ENCODE measurements at places on chromosomes 11 and 22.
A peak's percentile ranks its signal among the peaks of the same experiment; 100 is the strongest.

DNA sequence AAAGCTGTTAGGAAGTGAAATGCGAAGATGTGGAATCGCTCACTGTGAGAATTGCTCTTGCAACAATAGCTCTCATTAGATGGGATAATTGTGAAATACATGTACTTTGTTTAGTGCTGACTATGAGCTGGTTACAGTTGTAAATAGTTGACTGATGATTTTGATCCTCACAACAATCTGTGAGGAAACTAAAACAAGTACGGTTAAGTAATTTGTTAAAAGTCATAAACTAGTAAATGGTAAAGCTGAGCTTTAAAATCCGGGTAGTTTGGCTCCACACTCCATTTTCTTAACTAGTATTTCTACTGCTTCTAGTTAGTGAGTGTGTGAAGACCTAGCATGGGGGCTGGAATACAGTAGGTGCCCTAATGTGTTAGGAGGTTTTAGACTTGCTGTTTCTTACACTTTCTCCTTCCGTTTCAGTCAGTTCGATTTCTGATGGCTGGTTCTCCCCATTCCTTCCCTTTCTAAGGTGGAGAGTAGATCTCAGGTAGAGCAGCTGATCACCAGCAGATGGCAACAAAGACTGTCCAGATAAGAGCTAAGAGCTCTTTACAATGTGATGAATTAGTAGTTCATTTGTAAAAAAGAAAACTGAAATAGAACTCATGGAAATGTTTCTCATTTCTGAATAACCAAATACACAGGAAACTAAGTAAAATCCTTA, 16.3 kb upstream of the CYP2R1 start:
- no peak for DNase-seq

DNA sequence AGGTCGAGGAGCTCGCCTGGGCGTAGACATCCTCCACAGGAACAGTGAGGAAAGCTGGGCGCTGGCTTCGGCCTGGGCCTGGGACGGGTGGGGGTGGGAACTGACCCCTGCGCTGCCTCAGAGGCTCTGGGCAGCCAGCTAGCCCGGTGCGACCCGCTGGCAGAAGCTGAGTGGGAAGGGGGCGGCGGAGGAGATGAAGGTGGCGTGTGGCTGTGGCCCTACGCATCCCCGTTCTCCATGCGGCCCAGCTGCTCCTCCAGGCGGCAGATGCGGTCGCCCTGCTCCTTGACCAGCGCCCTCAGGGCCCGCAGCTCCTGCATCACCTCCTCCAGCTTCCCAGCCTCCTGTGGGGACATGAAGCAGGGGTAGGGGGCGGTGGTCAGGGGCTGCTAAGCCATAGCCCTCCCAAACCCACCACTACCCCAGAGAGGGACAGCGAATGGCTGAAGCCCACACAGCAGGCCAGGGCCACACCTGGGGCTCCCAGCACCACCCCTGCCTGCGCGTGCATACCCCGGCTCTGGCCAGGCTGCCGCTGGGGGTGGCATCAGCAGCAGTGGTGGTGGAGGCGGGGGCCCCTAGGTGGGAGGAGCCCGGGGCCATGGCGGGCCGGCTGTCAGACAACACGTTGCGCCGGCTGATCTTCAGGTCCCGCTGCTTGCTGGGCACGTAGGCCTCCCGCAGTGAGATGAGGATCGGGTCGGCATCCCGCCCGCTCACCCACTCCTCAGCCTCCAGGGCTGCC, 848 bp upstream of the PTPRCAP start:
- no peak for DNase-seq

GRCh38 chr11:119493712-119494111, 70.7 kb upstream of the THY1 start:
- peak; percentile 54 for DNase-seq

GRCh38 chr22:42817556-42817955, 39.5 kb downstream of the ARFGAP3 start:
- no peak for DNase-seq

DNA sequence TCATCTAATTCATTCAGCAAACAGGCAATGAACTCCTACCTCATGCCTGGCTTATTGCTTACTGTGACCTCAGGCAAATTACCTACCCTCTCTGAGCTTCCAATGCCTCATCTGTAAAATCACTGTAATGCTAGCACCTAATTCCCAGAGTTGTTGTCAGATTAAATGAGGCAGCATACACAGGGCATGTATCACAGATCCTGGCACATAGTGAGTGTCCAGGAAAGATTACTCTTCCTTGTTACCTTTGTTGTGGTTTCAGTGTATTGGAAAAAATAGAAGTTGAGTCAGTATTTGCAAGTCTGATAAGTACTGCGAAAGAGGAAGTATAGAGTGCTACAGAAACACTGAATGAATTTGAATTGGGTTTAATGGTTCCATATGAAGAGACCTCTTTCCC, 26.4 kb upstream of the LRRC55 start:
- no peak for DNase-seq

- no peak for DNase-seq
Measured at GRCh38 chr11:62930666-62931065, 9.5 kb upstream of the CHRM1 start.

DNA sequence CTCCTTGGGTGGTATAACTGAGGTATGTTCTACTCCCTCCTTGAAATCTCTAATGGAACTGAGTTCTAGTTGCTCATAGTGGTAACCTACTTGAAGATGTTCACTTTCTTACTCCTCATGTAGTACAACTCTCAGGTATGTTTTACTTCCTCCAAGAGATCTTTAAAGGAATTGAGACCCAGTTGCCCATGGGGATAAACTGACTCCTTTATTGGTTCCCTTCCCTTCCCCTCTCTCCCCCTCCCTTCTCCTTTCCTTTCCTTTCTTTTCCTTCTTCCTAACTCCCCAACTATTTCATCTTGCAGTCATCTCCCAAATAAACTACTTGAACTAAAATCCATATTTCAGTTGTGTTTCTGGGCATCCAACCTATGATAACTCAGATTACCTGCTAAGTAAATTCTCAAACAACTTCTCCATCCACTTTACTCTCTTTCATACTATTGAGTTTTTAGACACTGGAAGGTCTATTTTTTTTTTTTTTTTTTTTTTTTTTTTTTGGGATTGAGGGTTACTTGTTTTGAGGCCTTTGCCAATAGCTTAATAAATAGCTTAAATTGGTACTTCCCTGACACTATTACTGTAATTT, 7.9 kb upstream of the TRIM68 start:
- DNase-seq: no peak

GRCh38 chr11:14275076-14275475, 83.9 kb downstream of the RRAS2 start:
- no peak for DNase-seq

- DNase-seq: no peak
Measured at GRCh38 chr11:115199481-115200069, 304.6 kb downstream of the CADM1 start.

DNA sequence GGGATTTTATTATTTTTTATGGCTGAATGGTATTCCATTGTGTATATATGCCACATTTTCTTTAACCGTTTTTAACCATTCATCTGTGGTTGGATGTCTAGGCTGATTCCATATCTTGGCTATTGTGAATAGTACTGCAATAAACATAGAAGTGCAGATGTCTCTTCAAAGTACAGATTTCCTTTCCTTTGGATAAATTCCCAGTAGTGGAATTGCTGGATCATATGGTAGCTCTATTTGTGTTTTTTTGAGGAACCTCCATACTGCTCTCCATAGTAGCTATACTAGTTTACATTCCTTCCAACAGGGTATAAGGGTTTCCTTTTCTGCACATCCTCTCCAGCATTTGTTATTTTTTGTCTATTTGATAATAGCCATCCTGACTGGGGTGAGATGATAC, 71.9 kb upstream of the SEZ6L start:
- no peak for DNase-seq

- no peak for DNase-seq
Measured at GRCh38 chr11:123272565-123272964, 77.5 kb upstream of the CLMP start.

DNA sequence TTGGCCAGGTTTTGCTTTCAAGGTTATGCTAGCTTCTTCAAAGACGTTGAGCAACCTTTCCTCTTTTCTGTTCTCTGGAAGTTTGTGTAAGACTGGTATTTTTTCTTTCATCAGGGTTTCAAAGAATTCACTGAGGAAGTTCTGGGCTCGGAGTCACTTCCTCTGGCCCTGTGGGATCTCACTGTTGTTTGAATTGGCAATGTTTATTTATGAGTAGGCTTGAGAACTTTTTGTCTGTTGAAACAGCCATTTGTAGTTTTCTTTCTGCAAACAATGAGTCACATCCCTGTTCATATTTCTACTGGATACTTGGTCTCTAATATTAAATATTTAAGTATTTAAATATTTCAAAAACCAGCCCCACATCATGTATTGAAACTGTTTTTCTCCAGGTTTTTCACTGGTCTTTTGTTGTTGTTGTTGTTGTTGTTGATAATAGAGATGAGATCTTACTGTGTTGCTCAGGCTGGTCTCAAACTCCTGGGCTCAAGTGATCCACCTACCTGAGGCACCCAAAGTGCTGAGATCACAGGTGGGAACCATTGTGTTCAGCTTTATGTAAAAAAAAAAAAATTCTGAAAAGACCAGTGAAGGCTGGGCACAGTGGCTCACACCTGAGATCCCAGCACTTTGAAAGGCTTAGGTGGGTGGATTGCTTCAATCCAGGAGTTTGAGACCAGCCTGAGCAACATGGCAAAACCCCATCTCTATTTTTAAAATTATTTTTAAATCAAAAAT, 26.9 kb downstream of the SUSD2 start:
- no peak for DNase-seq

DNA sequence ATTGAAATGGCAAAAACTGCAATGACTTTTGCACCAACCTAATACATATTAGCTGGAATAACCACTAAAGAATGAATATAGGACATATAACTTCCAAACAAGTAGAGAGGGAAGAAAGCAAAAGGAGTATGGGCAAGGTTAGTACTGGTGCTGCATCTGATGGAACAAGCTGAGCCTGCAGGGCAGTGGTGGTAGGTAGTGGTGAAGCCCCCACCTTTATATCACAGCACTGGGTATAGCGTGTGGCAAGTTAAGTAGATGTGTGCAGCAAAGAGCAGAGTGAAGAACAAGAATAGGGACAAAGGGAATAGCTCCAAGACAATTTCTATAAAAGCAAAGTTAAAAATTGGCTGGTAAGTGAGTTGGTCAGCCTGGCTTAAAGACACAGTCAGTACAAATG, 62.3 kb downstream of the CTNND1 start:
- DNase-seq: no peak

GRCh38 chr22:49103314-49104059, 724.2 kb downstream of the BRD1 start:
- DNase-seq: no peak

- DNase-seq: no peak
Measured at GRCh38 chr11:44855493-44855849, 95.2 kb downstream of the TP53I11 start.

DNA sequence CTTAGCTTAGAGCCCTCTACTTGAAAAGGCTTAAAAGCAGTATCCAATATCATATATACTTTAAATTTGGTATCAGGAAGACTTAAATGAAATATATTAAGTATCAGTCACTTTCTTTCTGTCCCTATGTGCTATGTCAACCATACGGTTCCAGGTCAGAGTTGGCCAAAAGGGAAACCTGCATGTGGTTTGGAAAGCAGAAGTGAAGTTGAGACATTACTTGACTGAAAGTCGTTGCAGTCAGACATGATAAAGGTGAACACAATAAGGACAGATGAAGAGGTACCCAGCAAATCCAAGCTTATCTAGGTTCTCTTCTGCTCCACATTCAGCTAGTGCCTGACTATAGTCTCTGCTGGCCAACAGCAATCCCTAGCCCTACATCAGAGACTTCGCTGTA, 336.8 kb downstream of the KCNA4 start:
- DNase-seq: no peak

- no peak for DNase-seq
Measured at GRCh38 chr11:4682623-4683419, 14.8 kb downstream of the OR51E2 start.

DNA sequence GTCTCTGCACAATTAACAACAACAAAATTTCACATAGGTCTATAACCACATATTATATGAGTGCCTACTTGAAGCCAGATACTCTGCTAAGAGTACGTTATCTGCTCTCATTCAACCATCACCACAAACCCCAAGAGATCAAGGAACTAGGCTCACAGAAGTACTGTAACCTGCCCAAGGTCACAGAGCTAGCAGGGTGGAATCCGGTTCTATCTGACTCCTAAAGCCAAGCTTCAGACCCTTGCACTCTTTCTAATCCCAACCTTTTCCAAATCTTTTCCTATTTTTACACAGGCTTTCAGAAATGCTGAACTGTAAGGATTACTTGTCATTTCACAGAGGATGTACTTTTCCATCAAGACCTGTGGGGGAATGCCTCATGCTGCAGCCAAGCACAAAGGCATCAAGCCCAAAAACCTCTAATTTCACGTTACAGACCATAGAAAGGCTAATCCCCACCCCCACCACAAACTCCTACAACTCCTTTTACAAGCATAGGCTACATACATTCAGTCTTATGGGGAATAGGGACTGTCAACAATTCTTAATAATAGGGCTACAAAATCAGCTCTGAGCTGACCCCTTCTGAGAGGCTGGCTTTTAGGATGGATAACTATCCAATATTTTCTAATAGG, 927 bp downstream of the PRCP start:
- DNase-seq: no peak

GRCh38 chr11:118628861-118629549, 21.6 kb downstream of the PHLDB1 start:
- no peak for DNase-seq

- no peak for DNase-seq
Measured at GRCh38 chr11:78290293-78291176, 101.8 kb downstream of the USP35 start.

- no peak for DNase-seq
Measured at GRCh38 chr11:66868082-66868725, 11.3 kb downstream of the LRFN4 start.

DNA sequence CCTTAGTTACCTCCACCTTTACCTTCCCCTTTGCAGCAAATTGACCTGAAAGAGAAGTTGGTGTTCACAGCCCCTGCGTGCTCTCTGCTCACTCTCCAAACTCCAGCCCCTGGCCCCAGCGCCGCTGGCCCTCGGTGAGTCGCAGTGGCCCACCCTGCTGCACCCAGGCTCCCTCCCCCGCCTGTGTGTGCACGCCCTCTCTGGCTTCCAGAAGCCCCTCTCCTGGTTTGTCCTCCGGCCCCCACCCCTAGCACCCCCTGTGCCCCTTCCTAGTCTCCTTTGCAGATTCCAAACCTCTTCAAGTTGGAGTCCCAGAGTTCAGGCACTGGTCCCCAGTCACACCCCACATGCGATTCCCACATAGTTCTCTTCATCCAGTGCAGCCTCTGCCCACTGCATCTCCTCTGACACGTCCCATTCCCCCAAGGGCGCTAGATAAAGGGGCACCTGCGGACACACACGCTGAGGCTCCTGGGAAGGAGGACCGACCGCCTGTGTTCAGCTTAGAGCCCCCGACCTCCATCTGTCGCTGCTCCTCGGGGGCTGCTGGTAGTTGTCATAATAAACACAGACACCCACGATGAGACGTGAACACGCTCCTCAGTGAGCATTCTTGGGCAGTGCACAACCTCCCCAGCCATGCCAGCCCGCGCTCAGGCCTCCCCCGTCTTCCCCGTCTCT, 1.5 kb upstream of the PHRF1 start:
- DNase-seq: no peak

DNA sequence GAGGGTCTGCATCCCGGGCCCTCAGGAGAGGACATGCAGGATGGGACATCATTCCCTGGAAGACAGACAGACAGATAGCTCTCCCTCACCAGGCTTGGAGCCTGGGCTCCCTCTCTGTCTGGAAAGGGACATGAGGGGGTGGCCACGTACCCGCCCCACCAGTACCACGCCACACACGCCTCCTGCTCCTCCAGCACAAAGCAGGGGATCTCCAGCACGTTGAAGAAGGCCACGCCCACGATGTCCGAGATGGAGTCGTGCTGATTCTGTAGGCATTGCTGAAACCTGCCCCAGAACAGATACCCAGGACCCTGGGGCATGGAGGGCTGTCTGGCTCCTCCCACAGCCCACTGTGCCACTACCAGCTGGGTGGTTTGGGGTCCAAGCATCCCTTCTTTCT, 2.2 kb downstream of the PLA2G3 start:
- DNase-seq: no peak

All from endothelial cell (in vitro differentiated cells).